Activated naive CD4-positive, alpha-beta T cell (primary cell): ENCODE measurements at places on chromosomes 1 and 21.

GRCh38 chr1:200671235-200671786 is 1.6 kb upstream of the DDX59 start:
- DNase-seq = no peak

DNA sequence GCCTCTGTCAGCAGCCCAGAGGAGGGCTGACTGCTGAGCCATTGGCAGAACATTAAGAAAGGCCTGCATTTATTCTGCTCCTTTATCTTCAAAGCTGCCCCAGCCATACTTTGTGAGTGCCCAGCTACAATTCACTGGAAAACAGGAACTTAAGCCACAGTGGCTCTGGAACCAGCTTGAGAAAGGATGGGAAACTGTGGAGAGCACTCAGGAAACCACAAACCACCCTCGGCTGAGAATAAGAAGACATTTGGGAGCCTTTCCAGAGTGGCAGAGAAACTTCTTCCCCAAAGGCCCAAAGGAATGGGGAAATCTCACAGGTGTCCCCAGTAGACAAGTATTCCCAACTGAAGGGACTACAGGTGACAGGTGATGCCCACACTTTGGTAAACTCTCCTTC is 1.8 kb downstream of the LAMB3 start:
- no peak for DNase-seq

GRCh38 chr1:157984469-157984868 is 9.0 kb upstream of the KIRREL1 start:
- no peak for DNase-seq

DNA sequence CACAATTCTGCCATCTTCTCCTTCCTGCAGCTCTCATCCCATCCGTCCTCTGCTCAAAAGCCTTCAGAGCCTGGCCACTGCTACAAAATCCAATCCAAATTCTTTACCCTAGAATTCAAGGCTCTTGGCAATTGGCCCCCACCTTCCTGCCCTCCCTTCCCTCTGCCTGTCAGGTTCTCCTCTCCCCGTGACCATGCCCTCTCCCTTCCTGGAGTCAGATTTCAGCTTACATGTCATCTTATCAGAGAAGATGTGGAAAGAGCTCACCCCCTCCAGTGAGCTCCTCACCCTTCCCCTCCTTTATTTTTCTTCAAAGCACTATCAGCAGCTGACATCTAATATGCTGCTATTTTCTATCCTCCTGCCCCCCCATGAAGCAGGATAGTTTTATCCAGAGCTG is 86.9 kb downstream of the GRIK3 start:
- no peak for DNase-seq

GRCh38 chr1:177872308-177872900 is 97.5 kb downstream of the SEC16B start:
- no peak for DNase-seq
